ENCODE measurements at places on chromosomes 5 and 9. TPM values are rescaled to one million over a fixed set of nuclear protein-coding genes. Genes with fewer than 3 reads are reported as not detected.

- peaks cover 12% of the 10 kb centered on the region for H3K27me3 ChIP-seq
- no peaks in the 10 kb centered on the region for H3K36me3 ChIP-seq
- H3K4me3 ChIP-seq: no peak overlapping the region
- no peaks in the 10 kb centered on the region for H3K4me1 ChIP-seq
- no peak for DNase-seq
- no peak overlapping the region for H3K27ac ChIP-seq
Observed at GRCh38 chr9:117869287-117869686, 165.1 kb downstream of the TLR4 start.

DNA sequence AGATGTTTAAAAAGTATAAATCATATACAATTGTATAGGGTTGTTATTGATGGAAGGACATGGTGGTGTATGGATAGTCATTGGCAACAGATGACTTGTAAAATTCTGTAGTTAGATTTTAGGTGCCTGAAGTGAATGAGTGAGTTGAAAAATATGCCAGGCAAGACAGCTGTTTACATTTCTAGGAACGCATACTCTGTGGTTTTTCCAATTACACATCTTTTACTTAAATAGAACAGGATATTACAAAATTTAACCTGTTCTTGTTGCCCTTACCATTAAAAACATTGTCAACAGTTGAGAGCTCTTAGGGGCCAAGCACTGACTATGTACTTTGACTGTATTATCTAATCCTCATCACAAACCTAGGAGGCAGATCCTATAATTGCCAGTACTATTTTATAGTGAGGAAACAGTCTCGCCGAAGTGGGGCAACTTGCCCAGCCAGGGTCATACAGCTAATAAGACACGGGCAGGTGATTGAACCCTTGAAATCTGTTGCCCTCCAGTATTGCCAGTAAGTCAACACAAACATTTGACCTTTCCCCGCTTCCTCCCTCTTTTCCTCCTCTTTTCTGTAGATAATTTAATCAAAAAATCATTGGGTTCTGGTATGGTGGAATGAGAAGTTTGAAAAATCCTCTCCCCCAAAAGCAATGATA lies 88.6 kb downstream of the MACROH2A1 start:
- peak; percentile 11 for DNase-seq
- peak overlapping the region; percentile 14 for H3K27ac ChIP-seq
- H3K36me3 ChIP-seq: no peaks in the 10 kb centered on the region
- H3K4me1 ChIP-seq: peaks cover 32% of the 10 kb centered on the region

DNA sequence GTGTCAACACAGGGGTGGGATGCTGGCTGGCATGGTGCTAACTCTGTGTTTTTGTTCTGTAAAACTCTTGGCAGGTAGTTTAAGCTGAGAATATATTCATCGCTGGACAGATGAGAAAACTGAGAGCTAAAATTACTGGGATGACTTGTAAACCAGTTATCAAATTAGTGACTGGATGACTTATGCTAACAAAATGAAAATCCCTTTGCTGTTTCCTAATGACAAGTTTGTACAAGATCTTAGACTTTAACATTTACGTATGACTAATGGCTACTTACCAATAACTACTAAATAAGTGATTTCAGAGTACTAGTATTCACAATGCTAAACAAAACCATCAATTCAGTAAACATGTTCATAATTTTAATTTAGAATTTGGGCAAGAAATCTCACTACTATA lies 854.8 kb upstream of the ARRDC3 start:
- peaks cover 12% of the 10 kb centered on the region for H3K27me3 ChIP-seq
- DNase-seq: no peak
- no peak overlapping the region for H3K27ac ChIP-seq
- no peaks in the 10 kb centered on the region for H3K36me3 ChIP-seq
- H3K4me3 ChIP-seq: no peak overlapping the region
- no peaks in the 10 kb centered on the region for H3K4me1 ChIP-seq

PCDHGA8 gene
- total RNA-seq: 0.51 TPM
